ENCODE measurements at places on chromosomes 11 and 22. TPM values are rescaled to one million over a fixed set of nuclear protein-coding genes. Genes with fewer than 3 reads are reported as not detected.

DNA sequence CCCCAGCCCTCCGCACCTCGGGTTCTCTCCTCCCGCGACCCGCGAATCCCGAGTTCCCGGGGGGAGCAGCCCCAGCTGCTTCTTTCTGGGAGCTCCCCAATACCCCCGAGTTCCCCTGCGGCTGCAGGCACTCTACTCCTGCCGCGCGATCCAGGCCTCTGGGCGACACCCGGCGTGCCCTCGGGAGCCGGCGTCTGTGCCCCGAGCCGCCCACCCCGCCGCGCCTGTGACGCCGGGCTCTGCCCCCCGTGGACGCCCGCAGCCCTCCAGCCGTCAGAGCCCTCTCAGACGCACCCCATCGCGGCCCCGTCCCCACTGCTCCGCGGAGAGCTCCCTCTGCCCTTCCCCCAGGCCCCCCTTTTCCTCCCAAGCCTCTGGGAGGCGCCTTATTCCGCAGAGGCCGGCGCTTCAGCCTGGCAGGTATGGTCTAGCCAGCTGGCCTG is 422 bp downstream of the GLB1L2 start:
- DNase-seq = no peak
- H3K4me1 ChIP-seq = no peaks in the 10 kb centered on the region
- no peak overlapping the region for H3K4me3 ChIP-seq
- H3K27ac ChIP-seq = no peak overlapping the region
- H3K36me3 ChIP-seq = no peaks in the 10 kb centered on the region
- no peaks in the 10 kb centered on the region for H3K27me3 ChIP-seq

- no peak overlapping the region for H3K27ac ChIP-seq
- H3K4me1 ChIP-seq = no peaks in the 10 kb centered on the region
- H3K4me3 ChIP-seq = no peak overlapping the region
- no peaks in the 10 kb centered on the region for H3K27me3 ChIP-seq
- no peak for DNase-seq
- no peaks in the 10 kb centered on the region for H3K36me3 ChIP-seq
Measured at GRCh38 chr22:25085930-25086901, 113.4 kb upstream of the CRYBB3 start.

GRCh38 chr11:45106440-45106839 is 40.0 kb upstream of the PRDM11 start:
- H3K27ac ChIP-seq = no peak overlapping the region
- H3K4me1 ChIP-seq = peaks cover 18% of the 10 kb centered on the region
- H3K27me3 ChIP-seq = no peaks in the 10 kb centered on the region

DNA sequence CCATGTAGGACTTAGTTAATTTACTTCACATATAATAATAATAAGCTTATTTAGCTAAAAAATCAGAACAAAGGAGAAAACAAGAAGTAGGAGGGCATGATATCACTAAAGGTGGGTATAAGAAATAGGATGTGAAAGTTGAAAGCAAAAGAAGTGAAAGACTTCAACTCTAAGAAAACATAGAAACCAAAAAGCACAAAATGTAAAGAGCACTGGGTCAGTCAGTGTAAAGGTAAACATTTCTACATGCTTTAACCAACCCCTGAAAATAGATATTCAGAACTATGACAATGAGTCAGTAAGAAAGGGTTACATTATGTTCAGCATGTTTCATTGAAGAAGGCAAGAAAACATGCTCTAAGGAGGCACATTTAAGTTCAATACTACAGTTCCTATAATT is 298.8 kb downstream of the SWAP70 start:
- H3K4me3 ChIP-seq = no peak overlapping the region
- no peaks in the 10 kb centered on the region for H3K36me3 ChIP-seq
- DNase-seq = no peak
- no peaks in the 10 kb centered on the region for H3K27me3 ChIP-seq

DNA sequence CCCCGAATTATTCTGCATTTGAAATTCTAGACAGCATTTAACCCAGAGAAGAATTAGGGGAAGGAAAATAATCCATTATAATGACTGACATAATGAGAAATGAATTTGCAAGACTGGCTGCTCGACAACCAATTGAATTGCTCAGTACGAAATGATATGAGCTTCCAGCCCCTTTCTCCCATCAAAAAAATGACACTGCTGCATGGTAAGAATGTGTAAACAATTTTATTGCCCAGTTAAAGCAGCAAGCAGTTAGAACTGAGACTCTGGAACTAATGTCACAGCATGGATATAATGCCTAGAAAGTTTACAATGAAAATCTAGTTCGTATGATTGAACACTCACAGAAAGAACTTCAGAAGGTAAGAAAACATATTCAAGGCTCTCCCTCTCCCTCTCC is 24.7 kb upstream of the PCF11 start:
- no peak for DNase-seq
- H3K4me1 ChIP-seq = peaks cover 8% of the 10 kb centered on the region
- no peak overlapping the region for H3K4me3 ChIP-seq

- no peaks in the 10 kb centered on the region for H3K36me3 ChIP-seq
- no peaks in the 10 kb centered on the region for H3K27me3 ChIP-seq
- H3K27ac ChIP-seq = peak overlapping the region; percentile 99
Measured at GRCh38 chr11:121406291-121406690, 45.8 kb upstream of the SORL1 start.

DNA sequence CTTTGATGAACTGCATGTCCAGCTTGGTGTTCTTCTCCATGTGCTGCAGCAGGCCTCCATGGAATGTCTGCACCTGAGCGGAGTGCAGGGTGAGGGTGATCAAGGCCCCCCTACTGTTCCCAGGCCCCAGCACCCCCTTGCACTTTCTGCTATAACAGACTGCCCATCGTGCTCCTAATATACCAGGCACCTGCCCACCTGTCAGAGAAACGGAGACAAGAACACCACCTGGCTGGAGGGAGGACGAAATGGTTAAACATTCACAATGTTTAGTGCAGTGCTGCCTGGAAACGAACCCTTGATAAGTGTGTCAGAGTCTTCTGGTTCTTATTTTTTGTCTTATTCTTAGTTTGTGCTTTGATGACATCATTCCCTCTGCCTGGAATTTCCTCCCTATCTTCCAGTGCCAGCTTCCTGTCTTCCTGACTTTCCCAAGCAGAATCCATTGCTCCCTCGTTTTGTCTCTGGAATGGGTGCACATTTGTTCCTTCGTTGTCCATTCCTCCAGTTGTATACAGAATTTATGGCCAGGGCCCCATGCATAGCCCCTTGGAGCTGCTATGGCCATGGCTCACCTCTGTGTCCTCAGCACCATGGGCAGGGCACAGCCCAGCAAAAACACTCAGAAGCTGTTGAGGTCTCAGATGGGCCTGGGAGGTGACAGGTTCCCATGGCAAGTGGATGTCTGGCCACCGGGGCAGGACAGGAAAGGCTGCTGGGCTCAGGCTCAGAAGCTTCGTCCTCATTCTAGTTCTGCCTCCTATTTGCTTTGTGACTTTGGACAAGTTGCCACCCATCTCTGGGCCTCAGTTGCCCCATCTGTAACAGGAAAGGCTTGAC is 11.9 kb downstream of the BAIAP2L2 start:
- no peak for DNase-seq
- H3K36me3 ChIP-seq = no peaks in the 10 kb centered on the region
- no peak overlapping the region for H3K27ac ChIP-seq
- H3K27me3 ChIP-seq = no peaks in the 10 kb centered on the region
- no peak overlapping the region for H3K4me3 ChIP-seq
- no peaks in the 10 kb centered on the region for H3K4me1 ChIP-seq

- no peak overlapping the region for H3K4me3 ChIP-seq
- no peaks in the 10 kb centered on the region for H3K4me1 ChIP-seq
- H3K27me3 ChIP-seq = no peaks in the 10 kb centered on the region
- no peak for DNase-seq
- no peak overlapping the region for H3K27ac ChIP-seq
- H3K36me3 ChIP-seq = no peaks in the 10 kb centered on the region
Measured at GRCh38 chr22:39130892-39131855, 21.3 kb downstream of the CBX7 start.

- no peak for DNase-seq
- no peak overlapping the region for H3K4me3 ChIP-seq
- H3K4me1 ChIP-seq = peaks cover 3% of the 10 kb centered on the region
Measured at GRCh38 chr11:35146711-35147110, 7.7 kb downstream of the CD44 start.

- no peak overlapping the region for H3K27ac ChIP-seq
- no peak overlapping the region for H3K4me3 ChIP-seq
- peak; percentile 48 for DNase-seq
- H3K36me3 ChIP-seq = no peaks in the 10 kb centered on the region
Measured at GRCh38 chr11:106552694-106553203, 465.5 kb downstream of the GUCY1A2 start.

DNA sequence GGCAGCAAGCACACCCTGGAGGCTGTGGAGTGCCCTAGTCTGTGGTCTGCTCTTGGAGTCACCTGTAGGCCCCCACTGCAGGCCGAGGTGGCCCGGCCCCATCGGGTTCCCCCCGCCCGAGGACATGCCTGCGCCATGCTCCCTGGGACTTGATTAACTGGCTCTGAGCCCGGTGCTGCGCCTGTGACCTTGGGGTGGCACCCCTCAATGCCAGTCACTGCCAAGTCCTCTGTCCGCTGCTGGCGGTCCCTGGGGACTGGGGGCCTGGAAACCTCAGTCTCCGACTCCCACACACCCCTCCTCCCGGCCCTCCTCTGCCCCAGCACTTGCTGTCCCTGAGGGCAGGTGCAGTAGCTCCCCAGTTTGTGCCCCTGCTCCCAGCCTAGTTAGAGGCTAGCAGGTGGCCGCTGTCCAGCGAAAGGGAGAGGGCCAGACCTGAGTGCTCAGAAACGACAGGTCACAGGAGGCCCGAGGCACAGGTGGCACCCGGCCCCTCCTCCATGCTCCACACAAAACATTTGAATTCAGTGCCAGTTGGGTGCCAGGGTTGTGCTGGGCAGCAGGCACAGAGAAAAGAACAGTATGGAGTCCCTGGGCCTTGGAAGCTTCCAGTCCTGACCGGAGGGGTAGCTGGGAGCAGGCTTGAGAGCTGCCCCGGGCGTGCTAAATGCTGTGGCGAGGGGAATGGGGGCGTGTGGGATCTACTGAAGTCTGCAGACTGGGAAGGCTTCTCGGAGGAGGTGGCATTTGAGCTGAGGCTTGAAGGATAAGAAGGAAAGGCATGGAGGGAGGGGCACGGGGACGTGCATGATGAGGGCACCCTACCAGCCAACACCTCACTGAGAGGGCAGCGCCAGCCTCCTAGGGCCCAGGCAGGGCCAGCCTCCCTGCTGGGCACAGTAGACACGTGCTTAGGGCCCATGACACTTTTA is 16.4 kb upstream of the FLRT1 start:
- H3K27ac ChIP-seq = no peak overlapping the region
- DNase-seq = no peak
- H3K27me3 ChIP-seq = no peaks in the 10 kb centered on the region
- H3K36me3 ChIP-seq = no peaks in the 10 kb centered on the region
- no peaks in the 10 kb centered on the region for H3K4me1 ChIP-seq

DNA sequence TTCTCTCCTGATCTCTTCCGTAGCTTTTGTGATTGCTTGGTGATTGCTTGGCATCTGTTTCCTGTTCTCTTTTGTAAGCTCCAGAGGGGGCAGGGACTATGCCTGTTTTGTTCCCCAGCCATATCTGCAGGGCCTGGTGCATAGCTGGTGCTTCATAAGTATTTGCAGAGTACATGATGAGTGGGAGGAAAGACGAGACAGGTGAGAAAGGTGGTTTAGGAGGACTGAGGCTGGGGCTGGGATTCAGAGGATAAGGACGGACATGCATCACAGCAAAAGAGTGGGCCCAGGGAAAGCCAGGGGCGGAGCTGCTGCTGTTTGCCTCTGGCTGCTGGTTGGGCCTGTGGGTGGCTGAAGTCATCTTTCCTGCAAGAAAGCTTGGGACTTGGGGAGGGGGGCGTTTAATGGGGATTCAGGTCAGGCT is 62.4 kb downstream of the DSCAML1 start:
- no peaks in the 10 kb centered on the region for H3K27me3 ChIP-seq
- H3K27ac ChIP-seq = no peak overlapping the region
- DNase-seq = no peak
- no peaks in the 10 kb centered on the region for H3K36me3 ChIP-seq
- no peaks in the 10 kb centered on the region for H3K4me1 ChIP-seq

- H3K27ac ChIP-seq = no peak overlapping the region
- no peak for DNase-seq
- H3K4me3 ChIP-seq = no peak overlapping the region
- no peaks in the 10 kb centered on the region for H3K4me1 ChIP-seq
- peaks cover 59% of the 10 kb centered on the region for H3K36me3 ChIP-seq
- H3K27me3 ChIP-seq = no peaks in the 10 kb centered on the region
Measured at GRCh38 chr11:47788181-47788580, 21.0 kb upstream of the FNBP4 start.

Gene SLC29A2
- 0.90 TPM for total RNA-seq

Gene MS4A6E
- not detected for total RNA-seq

Gene DEUP1
- not detected for total RNA-seq

All from Karpas-422 (cell line).